ELF-1 (cell line): ENCODE measurements at places on chromosomes 1 and 21.

DNA sequence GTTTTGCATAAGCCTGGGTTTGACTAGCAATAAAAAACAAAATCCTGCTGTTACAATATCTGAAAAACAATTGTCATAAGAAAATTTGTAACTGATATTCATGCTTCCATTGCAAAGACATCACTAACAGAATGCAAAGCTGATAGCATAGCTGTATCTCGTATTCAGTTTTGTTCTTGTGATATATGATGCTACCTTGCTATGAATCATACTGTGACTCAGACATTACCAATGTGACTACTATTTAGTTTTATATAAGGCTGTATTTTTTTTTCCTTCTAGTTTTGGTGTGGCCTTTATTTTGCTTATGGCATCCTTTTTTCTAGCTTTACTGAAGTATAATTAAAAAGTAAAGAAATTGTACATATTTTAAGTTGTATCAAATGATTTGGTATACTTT lies 1381.8 kb downstream of the MRPL39 start:
- no peak for DNase-seq

GRCh38 chr21:41378849-41379248 lies 17.0 kb downstream of the MX2 start:
- no peak for DNase-seq

GRCh38 chr1:151325646-151326429 lies 1.4 kb downstream of the PI4KB start:
- no peak for DNase-seq

GRCh38 chr1:173048621-173049321 lies 2.0 kb downstream of the TNFSF18 start:
- no peak for DNase-seq

DNA sequence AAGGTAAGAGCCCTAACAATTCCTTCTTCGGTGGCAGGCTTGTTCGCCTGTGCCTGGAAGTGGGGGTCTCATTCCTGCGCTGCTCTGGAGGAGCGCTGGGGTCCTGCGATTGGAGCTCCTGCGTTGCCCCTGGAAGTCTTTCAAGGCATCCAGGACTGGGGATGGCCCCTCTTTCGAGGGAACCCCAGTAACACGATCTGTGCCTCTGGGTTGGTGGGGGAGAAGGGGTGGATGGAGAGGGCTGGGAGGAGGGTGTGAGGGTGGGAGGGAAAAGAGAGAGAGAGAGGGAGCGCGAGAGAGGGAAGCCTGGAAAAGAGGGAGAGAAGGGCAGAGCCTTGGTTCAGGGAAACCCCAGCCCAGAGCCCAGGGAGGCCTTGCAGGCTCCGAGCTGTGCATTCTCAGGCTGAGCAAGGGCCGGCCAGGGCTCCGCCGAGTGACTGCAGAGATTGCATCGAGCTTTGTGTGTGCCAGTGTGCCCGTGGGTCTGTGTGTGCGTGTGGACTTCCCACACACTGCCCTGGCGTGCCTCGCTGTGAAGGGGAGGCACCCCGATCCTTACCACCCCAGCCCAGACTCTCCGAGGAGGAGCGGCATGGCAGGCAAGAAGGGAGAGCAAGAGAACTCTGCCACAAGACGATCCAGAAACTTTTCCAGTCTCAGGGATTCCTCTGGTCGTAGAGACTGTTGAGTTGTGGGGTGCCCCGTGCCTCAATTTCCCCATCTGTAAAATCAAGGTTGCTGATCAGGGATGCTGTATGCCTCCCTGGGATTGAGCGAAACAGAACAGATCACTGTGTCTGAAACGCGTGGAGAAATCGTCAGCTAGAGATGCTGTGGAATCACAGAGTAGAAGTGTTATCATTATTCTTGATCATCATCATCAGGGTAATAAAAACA lies 619 bp downstream of the BCL9 start:
- DNase-seq = no peak

GRCh38 chr1:214700437-214700836 lies 97.4 kb downstream of the CENPF start:
- DNase-seq = peak; percentile 65

DNA sequence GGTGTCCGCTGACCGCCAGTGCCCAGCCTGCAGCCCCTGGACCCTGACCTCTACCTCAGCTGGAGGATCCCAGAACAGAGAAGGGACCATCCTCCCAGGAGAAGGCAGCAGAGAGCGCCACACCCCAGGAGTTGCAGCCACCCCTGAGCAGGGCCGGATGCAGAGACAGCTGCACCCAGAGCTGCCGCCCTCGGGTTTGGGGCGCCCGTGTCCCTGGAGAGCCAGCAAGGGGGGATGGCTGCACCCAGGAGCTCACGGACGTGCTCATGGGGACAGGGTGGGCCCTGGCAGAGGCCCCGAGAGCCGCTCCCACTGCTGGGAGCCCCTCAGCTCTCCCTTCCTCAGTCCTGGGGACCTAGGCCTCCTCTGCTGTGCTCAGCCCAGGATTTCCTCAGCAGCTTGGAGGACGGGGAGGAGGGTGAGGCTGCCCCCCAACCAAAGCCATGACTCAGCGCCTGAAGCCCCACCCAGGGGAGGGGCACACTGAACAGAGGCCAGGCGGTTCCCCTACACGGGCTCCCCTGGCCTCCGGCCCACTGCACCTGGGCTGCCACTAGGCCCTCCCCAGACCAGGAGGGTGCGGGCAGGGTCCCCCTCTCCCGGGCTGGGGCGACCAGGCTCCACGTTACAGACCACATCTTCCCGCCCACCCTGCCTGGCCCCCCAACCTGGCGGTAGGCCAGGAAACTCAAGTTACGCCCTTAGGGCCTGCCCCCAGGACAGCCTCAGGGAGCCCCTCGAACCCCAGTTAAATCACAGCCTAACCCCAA lies 2.2 kb downstream of the ACAP3 start:
- no peak for DNase-seq

GRCh38 chr21:43187715-43188114 lies 18.9 kb downstream of the CRYAA start:
- no peak for DNase-seq

GRCh38 chr1:156804026-156804425 lies 12.6 kb downstream of the SH2D2A start:
- DNase-seq = no peak

DNA sequence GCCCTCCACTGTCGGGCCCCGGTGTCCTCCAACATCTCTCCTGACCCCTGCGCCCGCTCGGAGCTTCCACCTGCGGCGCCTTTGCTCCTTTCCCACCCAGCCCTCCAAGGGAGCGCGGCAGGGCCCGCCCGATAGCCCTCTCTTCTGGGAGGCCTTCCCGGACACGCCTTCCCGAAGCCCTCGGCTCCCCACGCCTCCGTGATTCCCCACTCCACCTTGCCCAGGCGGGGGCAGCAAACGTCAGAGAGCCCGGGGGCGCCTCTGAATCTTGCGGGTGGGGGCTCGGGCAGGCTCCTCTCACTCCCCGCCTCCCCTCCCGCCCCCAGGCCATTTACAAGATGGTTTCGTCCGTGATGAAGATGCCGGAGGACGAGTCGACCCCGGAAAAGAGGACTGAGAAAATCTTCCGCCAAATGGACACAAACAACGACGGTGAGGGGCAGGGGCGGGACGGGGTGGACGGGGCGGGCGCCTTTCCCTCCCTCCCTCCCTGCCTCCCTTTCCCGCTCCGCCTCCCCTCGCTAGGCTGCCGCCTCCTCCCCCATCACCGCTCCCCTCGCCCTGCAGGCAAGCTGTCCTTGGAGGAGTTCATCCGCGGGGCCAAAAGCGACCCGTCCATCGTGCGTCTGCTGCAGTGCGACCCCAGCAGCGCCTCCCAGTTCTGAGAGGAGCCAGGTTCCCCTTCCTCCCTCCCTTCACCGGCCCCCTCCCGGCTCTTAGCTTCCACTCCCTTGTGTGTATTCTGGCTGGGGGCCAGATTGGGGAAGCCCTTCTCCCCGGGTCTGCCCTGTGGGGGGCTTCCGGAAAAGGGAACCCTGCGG lies 7.1 kb downstream of the HPCA start:
- no peak for DNase-seq

DNA sequence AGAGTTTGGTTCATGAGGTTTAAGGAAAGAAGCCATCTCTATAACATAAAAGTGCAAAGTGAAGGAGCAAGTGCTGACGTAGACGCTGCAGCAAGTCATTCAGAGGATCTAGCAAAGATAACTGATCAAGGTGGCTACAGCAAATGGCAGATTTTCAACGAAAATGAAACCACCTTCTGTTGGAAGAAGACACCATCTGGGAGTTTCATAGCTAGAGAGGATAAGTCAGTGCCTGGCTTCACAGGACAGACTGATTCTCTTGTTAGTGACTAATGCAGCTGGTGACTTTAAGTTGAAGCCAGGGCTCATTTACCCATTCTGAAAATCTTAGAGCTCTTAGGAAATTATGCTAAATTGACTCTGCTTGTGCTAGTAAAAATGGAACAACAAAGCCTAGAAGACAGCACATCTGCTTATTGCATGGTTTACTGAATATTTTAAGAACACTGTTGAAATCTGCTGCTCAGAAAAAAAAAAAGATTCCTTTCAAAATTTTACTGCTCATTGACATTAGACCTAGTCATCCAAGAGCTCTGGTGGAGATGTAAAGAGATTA lies 10.5 kb downstream of the MAEL start:
- no peak for DNase-seq

- peak; percentile 71 for DNase-seq
These were observed 9.4 kb downstream of the TPM3 start for GRCh38 chr1:154182344-154183045.
